ENCODE measurements at places on chromosomes 16 and 17.

DNA sequence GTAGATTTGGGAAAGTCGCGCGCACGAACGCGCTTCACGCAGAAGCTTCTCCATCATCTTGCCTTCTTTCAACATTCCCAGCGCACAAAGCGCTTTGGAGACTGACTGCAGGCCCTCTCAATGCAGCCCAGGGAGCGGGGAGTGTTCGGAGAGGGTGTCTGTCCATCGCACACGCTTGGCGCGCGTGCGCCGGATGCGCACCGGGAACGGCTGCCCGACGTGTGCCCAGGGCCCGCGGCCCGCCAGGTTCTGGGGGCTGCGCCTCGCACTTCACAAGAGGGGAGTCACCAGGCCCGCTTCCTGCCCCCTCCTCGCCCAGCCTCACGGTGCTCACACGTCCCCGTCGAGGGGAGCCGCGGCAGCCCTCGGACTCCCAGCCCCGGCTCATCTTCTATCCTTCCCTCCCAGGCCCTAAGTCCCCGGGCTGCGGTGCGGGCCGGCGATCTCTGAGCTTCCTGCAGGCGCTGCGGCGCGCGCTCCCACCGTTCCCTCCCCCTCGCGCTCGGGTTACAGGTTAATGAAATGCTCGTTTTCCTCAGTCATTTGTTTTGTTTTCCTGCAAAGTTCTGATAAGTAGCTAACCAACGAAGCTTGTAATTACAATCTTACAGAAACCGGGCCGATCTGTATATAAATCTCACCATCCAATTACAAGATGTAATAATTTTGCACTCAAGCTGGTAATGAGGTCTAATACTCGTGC lies 2.8 kb upstream of the IRX3 start:
- DNase-seq = no peak

- no peak for DNase-seq
Measured at GRCh38 chr16:81994485-81994884, 16.8 kb downstream of the SDR42E1 start.

DNA sequence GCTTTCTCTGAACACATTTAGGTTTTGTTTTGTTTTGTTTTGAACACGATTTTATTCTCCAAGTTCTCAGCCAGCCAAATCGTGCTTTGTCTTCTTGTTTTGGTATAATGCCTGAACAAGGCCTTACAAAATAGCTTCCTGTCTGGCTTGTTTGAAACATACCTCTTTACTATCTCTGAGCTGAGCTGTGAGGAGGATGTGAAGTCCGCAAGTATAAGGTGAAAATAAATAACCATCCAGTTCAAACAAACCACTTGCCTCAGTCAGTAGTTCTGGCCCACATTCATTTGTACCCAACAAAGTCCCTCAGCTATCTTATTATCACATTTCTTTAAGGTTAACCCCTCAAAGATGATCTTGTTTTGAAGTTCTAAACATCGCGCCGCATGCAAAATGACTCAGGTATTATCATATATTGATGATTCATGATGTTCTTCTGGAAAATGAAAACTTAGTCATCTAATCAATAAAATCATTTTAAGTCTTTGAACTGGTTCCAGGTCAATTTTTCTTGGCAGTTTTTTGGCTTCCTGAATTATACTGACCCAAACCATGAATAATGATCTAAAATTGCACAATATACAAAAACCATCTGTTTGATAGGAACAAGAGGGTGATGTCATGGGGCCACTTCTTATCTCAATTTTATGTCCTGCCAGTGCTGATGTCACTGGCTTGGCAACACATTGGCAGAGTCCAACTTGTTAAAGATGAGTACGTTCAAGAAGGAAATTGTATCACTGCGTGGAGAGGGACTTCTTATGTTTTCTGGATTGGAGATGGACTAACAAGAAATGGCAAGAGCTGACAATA lies 694.3 kb downstream of the KCNJ2 start:
- no peak for DNase-seq

GRCh38 chr17:44906763-44907728 lies 7.8 kb upstream of the EFTUD2 start:
- no peak for DNase-seq

DNA sequence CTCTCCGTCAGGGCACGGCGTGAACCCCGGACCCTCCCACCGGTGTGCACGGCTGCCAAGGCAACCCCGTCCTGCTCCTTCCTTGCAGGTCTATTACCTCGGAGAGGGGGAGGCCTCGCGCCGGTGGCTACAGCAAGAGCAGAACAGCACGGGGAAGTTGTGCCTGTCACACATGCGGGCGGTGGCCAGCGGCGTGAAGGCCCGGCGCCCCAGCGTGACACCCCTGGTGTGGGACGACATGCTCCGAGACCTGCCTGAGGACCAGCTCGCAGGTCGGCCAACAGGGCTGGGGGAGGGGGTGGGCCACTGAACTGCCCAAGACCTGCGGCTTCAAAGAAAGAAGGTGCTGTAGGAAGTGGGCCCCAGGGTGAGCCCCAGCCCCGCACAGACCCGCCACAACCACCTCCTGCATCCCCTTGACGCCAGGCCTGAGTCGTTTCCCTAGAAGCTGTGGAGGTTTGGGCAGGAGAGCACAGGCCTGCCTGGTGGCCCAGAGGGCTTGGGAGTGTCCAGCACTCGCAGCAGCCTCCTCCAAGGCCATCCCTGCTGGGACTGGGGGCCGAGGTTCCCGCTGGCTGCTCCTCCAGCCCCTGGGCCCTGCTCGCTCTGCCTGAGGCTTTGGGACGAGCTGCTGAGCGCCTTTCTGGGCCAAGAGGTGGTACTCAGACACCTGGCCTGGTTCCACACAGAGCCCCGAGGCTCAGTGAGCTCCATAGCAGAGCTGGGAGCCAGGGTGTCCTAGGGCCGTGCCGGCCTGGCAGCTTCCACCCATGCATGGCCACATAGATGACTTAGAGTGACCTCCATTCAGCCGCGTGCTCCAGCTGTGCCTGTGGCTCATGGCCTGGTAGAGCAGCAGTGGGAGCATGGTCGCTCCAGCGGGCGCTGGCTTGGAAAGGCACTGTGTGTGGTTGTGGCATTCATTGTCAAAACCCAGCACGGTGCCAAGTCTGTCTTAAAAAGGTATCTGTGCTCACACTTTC lies 14.7 kb downstream of the CYBC1 start:
- DNase-seq = no peak

- no peak for DNase-seq
Measured at GRCh38 chr16:7503666-7504065, 171.0 kb downstream of the RBFOX1 start.

DNA sequence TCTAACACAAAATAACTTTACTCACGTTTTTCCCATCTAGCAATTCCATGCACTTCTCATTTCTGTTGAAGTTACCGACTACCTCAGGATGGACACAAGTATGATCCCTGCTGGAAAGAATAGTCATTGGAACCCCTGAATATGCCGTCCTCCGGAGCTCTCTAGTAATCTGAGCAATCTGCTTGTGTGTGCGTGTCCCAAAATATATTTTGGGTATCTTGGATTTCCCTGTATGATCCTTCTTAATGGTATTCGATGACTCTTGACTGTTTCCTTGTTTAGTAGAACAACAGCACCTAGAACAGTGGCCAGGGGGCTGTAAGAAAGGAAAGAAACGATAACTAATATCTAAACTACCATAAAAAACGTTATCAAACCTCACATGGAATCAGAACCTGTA lies 54.9 kb downstream of the BRIP1 start:
- no peak for DNase-seq

DNA sequence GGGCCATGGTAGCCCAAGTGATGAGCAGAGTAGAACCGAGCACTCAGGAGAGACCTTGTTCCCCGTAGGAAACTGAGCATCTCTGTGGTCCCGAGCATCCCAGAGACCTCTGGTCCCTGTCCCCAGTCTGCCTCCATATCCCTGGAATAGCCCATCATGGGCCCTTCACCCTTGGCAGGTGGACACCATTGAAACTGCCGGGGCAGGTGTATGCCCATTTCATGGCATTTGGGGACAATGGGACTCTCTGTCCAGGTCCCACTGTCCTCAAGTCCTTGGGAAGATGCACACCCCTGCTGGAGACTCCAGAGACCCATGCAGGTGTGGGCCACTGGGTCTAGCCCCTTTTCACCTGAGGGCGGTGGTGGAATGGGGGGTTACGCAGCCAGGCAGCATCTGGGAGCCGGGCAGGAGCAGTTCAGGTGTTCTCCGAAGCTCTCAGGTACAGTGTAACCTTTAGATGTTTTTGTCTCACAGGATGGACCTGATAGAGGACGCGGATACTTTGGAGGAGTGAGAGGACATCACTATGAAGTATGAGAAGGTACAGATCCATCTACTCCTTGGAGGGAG lies 75.9 kb downstream of the GOSR1 start:
- DNase-seq = no peak

- no peak for DNase-seq
Measured at GRCh38 chr17:40283662-40284061, 4.0 kb upstream of the CDC6 start.

DNA sequence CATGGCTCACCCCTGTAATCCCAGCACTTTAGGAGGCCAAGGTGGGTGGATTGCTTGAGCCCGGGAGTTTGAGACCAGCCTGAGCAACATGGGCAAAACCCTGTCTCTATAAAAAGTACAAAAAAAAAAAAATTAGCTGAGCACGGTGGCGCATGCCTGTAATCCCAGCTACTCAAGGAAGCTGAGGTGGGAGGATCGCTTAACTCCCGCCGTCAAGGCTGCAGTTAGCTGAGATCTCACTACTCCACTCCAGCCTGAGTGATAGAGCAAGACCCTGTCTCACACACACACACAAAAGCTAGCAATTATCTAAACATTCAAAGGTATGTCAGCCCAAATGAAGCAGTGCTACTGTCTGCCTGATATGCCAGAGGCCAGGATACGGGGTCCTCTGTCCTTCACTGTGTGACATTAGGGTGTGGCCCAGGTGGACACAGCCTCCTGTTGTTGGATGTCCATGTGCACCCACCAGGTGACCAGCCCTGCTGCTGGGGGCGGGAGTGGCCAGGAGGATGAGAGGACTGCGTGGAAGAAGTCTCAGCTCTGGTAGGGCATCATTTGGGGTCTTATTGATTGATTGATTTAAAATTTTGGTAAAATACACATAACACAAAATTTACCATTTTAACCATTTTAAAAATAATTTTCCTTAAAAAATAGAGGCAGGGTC lies 3.9 kb downstream of the NLRC3 start:
- no peak for DNase-seq

- no peak for DNase-seq
Measured at GRCh38 chr17:61400066-61400716, 548 bp downstream of the TBX2 start.

GRCh38 chr16:74998481-74999218 lies at the start of gene ZNRF1:
Gene ZNRF1, plus strand, starts transcription at chr16:74999024. Its CDS starts 648 bp downstream, at chr16:74999672.
- DNase-seq = peak; percentile 78

- DNase-seq = no peak
Measured at GRCh38 chr17:9935408-9935807, 30.3 kb upstream of the RCVRN start.

GRCh38 chr16:15775209-15775608 lies 81.6 kb downstream of the MYH11 start:
- no peak for DNase-seq

GRCh38 chr16:2162676-2163118 lies 7.1 kb downstream of the TRAF7 start:
- DNase-seq = no peak

GRCh38 chr16:88628512-88628974 lies 9.8 kb upstream of the IL17C start:
- DNase-seq = no peak

GRCh38 chr17:6124856-6125255 lies 54.7 kb downstream of the WSCD1 start:
- no peak for DNase-seq

GRCh38 chr16:20260215-20261009 lies 66.9 kb downstream of the GP2 start:
- DNase-seq = no peak

GRCh38 chr17:15143524-15143923 lies 121.6 kb downstream of the PMP22 start:
- no peak for DNase-seq

DNA sequence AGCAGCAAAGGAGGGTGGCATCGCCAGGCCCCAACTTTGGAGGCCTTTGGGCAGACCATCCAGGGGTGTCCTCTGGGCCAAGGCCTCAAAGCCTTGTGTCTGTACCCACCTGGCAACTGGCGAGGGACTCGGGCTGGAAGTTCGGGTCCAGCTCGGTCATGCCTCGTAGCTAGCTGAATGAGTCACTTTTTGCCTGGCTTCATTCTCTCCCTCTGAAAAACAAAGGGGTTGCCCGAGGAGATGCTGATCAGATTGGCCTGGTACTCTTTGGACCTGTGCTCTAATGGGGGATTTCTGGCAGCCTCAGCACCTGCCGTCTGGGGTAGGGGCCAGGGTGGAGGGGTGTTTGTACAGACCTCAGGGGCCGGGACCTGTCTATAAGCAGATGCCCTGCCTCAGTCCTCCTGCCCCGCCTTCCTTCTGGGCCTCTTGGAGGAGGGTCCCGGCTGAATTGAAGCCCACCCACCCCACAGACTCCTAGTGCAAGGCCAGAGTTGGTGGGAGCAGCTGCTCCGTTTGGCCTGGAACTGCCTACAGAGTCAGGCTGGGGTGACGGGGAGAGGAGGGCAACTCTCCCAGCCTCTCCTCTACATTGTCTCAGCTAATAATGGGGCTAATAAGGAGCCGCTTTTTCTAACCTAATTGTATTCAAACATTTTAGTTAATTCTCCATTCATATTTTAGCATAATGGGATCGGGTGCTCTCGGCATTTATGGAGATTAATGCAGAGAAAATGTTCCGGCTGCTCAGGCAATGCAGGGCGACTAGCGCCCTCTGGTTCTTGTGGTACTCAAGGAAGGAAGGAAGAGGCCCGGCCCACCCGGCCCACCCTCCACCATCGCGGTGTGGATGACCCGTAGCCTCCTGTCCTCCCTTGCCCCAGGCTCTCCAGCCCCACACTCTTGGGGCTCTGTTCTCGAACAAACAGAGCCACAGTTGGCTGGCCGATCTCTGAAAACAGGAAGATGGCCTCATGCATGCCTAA lies 21.4 kb upstream of the ABCC3 start:
- DNase-seq = no peak

- no peak for DNase-seq
Measured at GRCh38 chr17:75153780-75154194, 525 bp downstream of the JPT1 start.

GRCh38 chr16:49734331-49734730 lies 121.6 kb downstream of the ZNF423 start:
- DNase-seq = no peak

DNA sequence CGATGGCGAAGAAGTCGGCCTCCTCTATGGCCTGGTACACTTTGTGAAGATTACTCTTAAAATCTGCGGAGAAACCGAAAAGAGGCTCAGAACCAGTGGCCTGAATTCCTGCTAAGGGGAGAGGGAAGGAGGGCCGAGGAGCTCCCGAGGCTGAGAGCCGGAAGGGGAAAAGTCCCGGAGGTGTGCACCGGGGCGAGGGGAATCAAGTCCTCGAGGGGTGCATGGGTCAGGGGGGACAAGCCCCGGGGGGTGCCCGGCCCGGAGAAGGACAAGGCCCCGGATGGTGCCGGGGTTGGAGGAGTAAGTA lies 495 bp downstream of the PARN start:
- DNase-seq = no peak
